ENCODE measurements at places on chromosomes 13 and 19. TPM values are rescaled to one million over a fixed set of nuclear protein-coding genes. Genes with fewer than 3 reads are reported as not detected.

RGS9BP gene
- polyA plus RNA-seq: 1.1 TPM

KLK4 gene
- not detected for polyA plus RNA-seq

CEACAM1 gene
- polyA plus RNA-seq: not detected

FAM216B gene
- not detected for polyA plus RNA-seq

PSG3 gene
- not detected for polyA plus RNA-seq

FFAR3 gene
- polyA plus RNA-seq: not detected

MISP gene
- not detected for polyA plus RNA-seq

PSG11 gene
- not detected for polyA plus RNA-seq

IRGC gene
- polyA plus RNA-seq: not detected

GFY gene
- 0.67 TPM for polyA plus RNA-seq

ZIC2 gene
- 16.0 TPM for polyA plus RNA-seq

All from Purkinje cell (primary cell).